ENCODE measurements at places on chromosomes 2 and 18.

GRCh38 chr2:198279026-198279425 is 474.6 kb downstream of the PLCL1 start:
- H3K4me3 ChIP-seq, result no peak overlapping the region
- H3K36me3 ChIP-seq, result no peaks in the 10 kb centered on the region
- DNase-seq, result no peak
- no peaks in the 10 kb centered on the region for H3K27me3 ChIP-seq
- H3K4me1 ChIP-seq, result no peaks in the 10 kb centered on the region

GRCh38 chr2:10297959-10298531 is 4.7 kb upstream of the HPCAL1 start:
- H3K27ac ChIP-seq, result peak overlapping the region; percentile 80
- no peaks in the 10 kb centered on the region for H3K36me3 ChIP-seq
- H3K4me1 ChIP-seq, result peaks cover 6% of the 10 kb centered on the region
- no peak for DNase-seq

DNA sequence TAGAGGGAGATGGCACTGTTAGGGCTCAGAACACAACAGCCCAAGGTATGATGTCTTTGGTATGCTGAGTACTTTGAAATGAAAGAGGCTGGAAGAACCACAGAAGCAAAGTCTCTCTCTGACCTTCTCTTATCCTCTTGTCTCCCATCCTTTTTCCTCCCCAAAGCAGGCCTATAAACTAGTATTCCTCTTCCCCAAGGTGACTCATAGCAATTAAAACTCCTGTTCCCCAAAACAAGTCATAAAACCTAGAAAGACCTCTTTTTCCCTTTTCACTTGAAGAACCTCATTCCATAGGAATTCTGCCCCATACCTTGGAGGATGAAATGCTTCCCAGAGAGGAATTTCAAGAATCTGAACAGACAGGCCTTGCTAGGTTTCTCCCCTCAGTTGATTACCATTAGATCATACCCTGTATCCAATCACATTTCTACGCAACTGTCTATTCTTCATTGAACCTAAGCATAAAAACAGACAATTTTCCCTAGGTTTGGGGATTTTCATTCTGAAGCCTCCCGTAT is 25.7 kb downstream of the MDH1 start:
- H3K36me3 ChIP-seq, result no peaks in the 10 kb centered on the region
- H3K4me3 ChIP-seq, result no peak overlapping the region
- no peaks in the 10 kb centered on the region for H3K27me3 ChIP-seq
- no peak for DNase-seq

- H3K27me3 ChIP-seq, result no peaks in the 10 kb centered on the region
- no peak overlapping the region for H3K27ac ChIP-seq
- DNase-seq, result no peak
- no peak overlapping the region for H3K4me3 ChIP-seq
Observed at GRCh38 chr2:238716585-238716984, 131.3 kb upstream of the TWIST2 start.

GRCh38 chr2:150267651-150268415 is 219.6 kb downstream of the RND3 start:
- no peaks in the 10 kb centered on the region for H3K4me1 ChIP-seq
- H3K36me3 ChIP-seq, result no peaks in the 10 kb centered on the region
- no peaks in the 10 kb centered on the region for H3K27me3 ChIP-seq
- no peak for DNase-seq

DNA sequence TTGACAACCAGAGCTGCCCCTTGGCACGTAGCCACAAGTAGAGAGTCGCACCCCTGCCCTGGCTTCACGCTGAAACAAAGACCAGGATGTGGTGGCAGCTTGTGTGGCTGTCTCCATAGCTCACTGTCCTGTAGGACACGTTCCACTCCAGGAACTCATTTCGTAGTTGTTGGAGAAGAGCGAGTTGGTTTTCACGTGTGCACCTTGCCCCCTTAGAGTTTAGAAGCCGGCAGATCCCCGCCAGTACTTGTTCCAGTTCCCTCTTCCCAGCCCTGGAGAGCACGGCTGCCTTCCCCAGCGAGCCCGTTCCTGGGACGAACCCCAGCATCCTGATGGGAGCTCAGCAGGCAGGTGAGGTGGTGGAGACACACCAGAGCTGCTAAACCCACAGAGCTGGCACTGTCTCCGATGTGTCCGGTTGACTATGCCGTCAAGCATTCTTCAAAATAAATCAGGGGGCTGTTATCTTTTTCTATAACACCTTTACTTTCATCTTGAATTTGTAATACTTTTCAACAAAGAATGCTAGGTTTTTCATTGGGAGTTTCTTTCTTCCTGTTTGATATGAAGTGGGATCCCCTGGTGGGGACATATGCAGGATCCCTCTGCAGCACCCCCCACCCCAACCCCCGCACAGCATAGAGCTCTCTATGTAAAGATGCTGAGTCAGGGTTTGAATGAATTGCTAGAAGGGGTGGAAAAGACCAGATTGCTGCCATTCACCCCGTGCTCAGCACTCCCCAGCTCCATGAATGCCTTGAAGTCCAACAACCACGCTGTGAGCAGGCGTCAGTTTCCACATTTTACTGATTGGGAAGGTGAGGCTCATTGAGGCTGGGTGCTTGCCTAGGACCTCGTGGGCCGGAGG is 44.5 kb downstream of the GREB1 start:
- H3K27me3 ChIP-seq, result no peaks in the 10 kb centered on the region
- H3K27ac ChIP-seq, result no peak overlapping the region
- H3K4me3 ChIP-seq, result no peak overlapping the region

DNA sequence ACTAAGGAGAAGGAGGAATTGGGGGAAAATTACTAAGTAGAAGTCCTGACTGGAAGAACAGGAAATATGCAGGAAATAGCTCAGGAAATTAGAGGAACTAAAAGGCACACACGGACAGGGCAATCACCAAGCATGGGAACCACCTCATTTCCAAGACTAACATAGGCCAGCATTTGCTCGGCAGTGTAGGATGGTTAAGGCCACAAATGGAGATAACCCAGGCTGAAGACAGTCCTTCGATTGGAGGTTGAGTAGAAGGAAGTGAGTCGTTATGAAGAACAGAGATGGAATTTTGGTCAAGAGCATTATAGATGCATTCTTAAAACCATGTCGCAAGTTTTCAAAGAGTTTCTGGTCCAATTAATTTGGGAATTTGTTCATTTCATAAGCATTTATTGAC is 401.4 kb downstream of the ALK start:
- no peaks in the 10 kb centered on the region for H3K36me3 ChIP-seq
- H3K27me3 ChIP-seq, result no peaks in the 10 kb centered on the region
- no peak for DNase-seq
- no peak overlapping the region for H3K4me3 ChIP-seq

DNA sequence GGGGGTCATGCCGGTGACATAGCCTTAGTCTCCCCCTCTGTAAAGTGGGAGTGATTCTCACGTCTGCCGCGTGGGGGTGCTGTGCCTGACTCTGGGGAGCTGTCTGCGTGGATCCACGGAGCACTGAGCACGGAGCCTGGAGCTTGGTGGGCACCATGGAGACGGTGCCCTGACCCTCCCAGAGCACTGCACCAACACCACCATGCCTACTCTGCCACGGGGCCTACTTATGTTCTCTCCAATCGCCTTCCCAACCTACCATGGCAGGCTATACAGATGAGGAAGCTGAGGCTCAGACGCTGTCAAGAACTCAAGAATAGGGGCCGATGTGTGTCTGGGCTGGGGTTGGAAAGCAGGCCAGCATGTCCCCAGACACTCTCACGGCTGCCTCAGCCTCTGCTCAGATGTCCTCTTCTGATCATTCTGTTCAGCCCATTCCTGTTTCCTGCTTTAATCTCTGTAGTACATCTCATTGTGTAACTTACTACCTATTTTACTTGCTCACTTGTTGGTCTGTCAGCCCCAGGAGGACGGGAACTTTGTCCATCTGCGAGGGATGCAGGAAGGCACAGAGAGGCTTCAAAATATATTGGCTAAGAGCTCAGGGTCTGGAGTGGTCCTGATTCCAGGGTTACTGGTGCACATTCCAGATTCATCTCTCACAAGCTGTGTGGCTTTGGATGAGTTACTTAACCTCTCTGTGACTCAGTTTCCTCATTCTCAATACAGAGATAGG is 168.1 kb upstream of the HS6ST1 start:
- no peaks in the 10 kb centered on the region for H3K36me3 ChIP-seq
- H3K4me1 ChIP-seq, result no peaks in the 10 kb centered on the region
- H3K27me3 ChIP-seq, result no peaks in the 10 kb centered on the region
- H3K4me3 ChIP-seq, result no peak overlapping the region

DNA sequence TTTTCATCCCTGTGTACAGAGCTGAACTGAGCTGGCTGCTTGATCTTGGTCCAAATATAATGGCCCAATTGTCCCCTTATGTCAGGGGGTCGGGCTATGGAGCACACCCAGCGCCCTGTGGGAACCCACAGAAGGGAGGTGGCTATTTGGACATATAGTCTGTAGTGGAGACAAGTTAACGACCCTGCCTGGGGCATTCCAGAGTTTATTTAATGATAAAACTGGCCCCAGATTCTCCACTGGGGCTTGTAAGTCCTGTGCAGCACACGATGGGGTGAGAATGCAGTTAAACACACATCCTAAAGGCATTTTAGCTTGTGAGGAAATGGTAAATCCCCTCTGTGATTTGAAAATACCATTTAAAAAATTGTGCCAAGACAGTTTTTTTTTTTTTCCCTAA is 72.9 kb downstream of the QPCT start:
- peaks cover 8% of the 10 kb centered on the region for H3K4me1 ChIP-seq
- H3K4me3 ChIP-seq, result no peak overlapping the region
- no peak for DNase-seq
- no peaks in the 10 kb centered on the region for H3K27me3 ChIP-seq

- no peak overlapping the region for H3K4me3 ChIP-seq
- H3K27me3 ChIP-seq, result no peaks in the 10 kb centered on the region
Observed at GRCh38 chr2:159571540-159572260, 44.6 kb downstream of the BAZ2B start.

DNA sequence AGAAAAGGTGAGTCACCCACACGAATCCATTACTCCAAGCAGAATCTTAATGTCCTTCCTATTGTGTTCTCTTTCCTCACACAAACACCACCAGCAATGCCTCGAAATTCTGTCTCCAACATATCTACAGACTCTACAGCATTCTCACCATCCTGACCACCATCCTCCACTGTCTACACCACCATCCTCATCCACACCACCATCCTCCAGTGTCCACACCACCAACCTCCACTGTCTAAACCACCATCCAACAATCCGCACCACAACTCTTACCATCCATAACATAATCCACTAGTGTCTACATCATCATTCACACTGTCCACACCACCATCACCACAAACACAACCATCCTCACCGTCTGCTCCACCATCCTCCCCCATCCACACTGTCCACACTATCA is 121.6 kb upstream of the ALKAL2 start:
- no peaks in the 10 kb centered on the region for H3K36me3 ChIP-seq
- H3K27me3 ChIP-seq, result no peaks in the 10 kb centered on the region
- no peak overlapping the region for H3K4me3 ChIP-seq

GRCh38 chr18:63322908-63323634 is 3.5 kb upstream of the BCL2 start:
- H3K27me3 ChIP-seq, result peaks cover 15% of the 10 kb centered on the region
- H3K27ac ChIP-seq, result no peak overlapping the region
- H3K4me1 ChIP-seq, result peaks cover 6% of the 10 kb centered on the region
- no peak for DNase-seq
- no peak overlapping the region for H3K4me3 ChIP-seq
- no peaks in the 10 kb centered on the region for H3K36me3 ChIP-seq

DNA sequence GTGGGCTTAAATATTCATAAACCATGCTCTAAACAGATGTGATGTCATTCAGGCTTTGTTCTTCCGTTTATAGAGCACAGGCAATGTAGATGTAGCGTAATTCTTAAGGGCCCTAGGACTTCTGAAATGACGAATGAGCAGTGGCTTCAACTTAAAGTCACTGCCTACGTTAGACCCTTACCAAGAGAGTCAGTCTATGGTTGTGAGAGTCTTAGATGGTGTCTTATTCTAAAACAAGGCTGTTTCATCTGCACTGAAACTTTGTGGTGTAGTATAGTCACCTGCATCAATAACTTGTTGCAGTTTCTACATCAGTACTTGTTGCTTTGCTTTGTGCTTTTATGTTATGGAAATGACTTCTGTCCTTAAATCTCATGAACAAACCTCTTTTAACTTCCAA is 56.0 kb downstream of the PIK3C3 start:
- no peak for DNase-seq
- no peaks in the 10 kb centered on the region for H3K36me3 ChIP-seq
- no peaks in the 10 kb centered on the region for H3K4me1 ChIP-seq
- H3K4me3 ChIP-seq, result no peak overlapping the region
- H3K27me3 ChIP-seq, result no peaks in the 10 kb centered on the region

GRCh38 chr2:163198007-163198406 is 359.4 kb upstream of the KCNH7 start:
- no peak overlapping the region for H3K4me3 ChIP-seq
- no peaks in the 10 kb centered on the region for H3K4me1 ChIP-seq
- H3K36me3 ChIP-seq, result no peaks in the 10 kb centered on the region
- H3K27ac ChIP-seq, result no peak overlapping the region
- H3K27me3 ChIP-seq, result no peaks in the 10 kb centered on the region

DNA sequence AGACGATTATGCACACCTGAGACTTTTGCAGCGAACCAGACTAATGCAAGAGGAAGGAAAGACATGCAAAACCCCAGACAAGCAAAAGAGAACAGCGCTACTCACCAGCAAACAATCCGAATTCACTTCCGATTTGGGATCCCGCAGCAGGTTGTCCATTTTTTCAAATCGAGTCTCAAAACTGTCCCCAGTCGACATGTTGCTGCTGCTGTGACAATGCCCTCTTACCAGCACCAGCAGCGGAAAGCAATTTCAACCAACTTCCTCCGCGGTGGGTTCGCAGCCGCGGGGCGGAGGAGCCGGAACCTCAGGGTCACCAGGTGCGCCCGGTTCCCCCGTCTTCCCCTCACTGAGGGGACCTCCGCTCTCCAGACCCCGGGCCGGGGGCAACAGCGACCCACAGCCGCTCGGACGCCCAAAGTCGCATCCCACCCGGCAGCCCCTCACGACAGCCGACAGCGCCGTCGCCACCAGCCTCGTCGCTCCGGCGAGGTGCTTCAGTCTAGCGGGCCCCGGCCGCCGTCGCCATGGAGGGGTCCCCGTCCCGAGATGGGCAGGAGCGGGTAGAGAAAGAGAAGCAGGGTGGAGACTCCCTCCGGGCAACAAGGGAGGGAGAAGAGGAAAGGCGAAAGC is 784 bp downstream of the ROCK1 start:
- DNase-seq, result peak; percentile 32
- peak overlapping the region; percentile 98 for H3K27ac ChIP-seq
- no peaks in the 10 kb centered on the region for H3K36me3 ChIP-seq
- peaks cover 19% of the 10 kb centered on the region for H3K4me1 ChIP-seq

- peaks cover 13% of the 10 kb centered on the region for H3K4me1 ChIP-seq
- no peak overlapping the region for H3K27ac ChIP-seq
- no peaks in the 10 kb centered on the region for H3K36me3 ChIP-seq
- no peak for DNase-seq
- no peak overlapping the region for H3K4me3 ChIP-seq
Observed at GRCh38 chr2:218036371-218036770, 32.7 kb upstream of the RUFY4 start.

- no peak overlapping the region for H3K27ac ChIP-seq
- no peaks in the 10 kb centered on the region for H3K36me3 ChIP-seq
- H3K4me3 ChIP-seq, result no peak overlapping the region
- H3K27me3 ChIP-seq, result no peaks in the 10 kb centered on the region
- no peak for DNase-seq
- H3K4me1 ChIP-seq, result no peaks in the 10 kb centered on the region
Observed at GRCh38 chr18:44968336-44968735, 287.6 kb downstream of the SETBP1 start.
